HT1080 (cell line): ENCODE measurements at places on chromosomes 4 and X.

- DNase-seq = peak; percentile 2
Measured at GRCh38 chrX:38768079-38768478, 33.2 kb upstream of the MID1IP1 start.

- DNase-seq = no peak
Measured at GRCh38 chr4:140826701-140827027, 70.5 kb upstream of the TBC1D9 start.

DNA sequence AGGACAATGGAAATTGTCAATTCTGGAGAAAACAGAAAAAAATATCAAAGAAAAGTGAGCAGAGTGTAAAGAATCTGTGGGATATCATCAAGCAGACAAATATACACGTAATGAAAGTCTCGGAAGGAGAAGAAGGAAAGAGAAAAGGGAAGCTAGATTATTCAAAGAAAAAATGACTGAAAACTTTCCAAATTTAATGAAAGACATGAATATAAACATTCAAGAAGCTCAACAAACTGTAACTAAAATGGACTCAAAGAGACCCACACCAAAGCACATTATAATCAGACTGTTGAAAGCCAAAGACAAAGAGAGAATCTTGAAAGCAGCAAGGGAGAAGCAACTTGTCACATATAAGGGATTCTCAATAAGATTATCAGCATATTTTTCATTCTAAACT, 28.3 kb downstream of the PARM1 start:
- DNase-seq = no peak

- DNase-seq = no peak
Measured at GRCh38 chr4:107718351-107718965, 1.6 kb downstream of the PAPSS1 start.

DNA sequence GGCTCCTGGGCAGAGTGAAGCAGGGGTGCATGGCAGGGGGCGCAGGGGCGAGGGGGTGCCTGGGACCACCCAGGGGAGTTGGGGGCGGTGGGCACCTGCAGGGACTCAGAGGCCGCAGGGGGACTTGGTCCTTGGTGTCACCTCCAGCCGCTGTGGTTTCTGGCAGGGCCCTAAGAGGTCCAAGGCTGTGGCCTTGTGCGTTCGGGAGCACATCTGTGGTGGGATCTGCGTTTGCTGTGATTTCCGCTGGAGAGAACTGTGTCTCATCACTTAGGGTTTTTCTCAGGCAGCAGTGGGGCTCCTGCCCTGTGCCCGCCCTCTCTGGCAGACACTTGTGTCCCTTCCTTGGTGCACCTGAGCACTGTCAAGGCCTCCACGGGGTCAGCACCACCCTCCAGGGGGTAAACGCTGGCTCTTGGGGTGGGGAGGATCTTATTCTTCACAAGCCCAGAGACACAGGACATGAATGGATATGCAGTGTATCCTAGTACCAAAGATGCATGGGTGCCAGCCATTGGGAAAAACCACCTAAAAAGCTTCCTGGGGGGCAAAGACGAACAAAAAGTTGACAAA, 66.5 kb downstream of the ACOX3 start:
- DNase-seq = no peak

DNA sequence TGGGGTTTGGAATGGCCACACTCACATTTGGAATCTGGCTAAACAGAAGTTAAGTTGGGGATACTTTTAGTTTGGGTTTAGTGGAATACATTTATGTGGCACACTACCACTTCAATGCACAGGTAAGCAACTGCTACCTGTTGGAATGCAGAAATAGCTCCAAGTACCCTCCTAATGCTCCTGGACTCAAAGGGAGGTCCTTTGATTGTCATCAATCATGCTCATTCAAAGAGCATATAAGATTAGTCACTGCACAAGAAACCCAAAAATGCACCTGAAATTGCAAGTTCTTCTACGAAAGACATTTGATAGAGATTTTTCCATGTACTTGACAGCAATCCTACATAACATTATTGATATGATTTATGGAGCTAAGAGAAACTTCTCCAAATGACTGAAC, 247.7 kb downstream of the ANKRD50 start:
- DNase-seq = no peak

GRCh38 chr4:53635697-53636483, 44.6 kb upstream of the LNX1 start:
- DNase-seq = no peak

DNA sequence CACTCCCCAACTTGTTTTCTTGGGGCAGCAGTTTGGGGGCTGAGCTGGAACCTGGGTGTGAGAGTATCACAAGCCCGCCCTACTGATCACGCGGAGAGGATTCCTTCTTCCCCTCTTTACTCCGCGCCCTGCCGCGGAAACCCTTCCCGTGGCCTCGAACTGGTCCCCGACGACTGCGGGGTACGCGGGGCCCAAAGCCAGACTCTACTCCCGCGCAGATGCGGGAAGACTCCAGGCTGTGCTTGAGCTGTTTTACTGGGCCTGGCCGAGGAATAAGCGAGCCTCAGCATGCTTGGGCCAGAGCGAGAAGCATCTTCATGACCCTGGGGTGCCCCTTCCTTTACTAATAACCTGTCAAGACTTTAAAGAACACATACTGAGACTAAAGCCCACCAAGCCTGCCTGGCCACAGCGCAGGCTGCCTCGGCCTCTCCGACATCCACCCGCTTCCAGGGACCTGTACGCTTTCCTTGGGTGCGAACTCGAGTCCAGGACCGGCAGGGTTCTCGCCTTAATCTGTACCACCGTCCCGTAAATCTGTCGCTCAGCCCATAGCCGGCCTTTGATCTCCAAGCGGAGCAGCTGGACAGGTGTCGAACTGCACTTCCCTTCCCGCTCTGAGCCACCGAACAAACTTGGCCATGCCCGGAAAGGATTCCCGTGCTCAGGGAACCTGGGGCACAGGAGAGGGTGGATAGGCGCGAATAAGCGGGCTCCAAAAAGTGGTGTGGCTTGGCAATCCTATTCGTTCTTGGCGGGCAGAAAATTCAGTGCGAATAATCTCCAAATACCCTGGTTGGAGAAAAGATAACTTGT, 55.0 kb upstream of the TMEM33 start:
- DNase-seq = no peak

DNA sequence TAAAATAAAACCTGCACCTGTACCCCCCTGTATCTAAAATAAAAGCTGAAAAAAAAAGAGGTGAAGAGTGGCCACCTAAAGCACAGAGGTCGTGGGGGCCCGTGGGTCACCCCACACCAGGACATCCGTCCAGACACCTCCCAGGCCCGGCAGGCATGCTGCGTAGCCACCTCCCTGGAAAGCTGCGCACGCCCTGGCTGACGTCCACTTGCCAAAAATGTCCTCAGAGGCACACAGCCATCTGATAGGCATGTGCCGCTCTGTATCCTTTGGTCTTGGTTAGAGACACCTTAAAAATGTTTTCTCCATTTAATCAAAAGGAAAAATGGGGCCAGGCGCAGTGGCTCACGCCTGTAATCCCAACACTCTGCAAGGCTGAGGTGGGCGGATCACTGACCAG, 17.7 kb downstream of the FAM53A start:
- DNase-seq = no peak

- DNase-seq = no peak
Measured at GRCh38 chr4:28228561-28229491, 1368.2 kb downstream of the STIM2 start.

DNA sequence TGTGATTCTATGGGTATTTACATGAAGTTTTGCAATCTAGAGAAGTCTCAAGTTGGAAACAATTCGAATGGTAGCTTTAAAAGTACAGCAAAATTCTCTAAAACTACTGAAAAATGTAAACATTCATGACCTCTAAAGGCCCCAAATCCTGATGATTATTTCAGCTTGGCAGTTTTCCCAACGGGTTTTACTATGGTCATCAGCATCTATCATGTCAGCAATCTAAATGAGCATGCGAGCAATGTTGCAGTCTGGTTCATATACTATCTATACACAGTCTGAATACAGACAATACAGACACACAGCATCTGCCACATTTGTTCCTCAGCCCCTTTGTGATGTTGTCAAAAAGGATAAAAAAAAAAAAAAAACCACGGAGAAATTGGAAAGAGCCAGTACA, 790.3 kb upstream of the HTR2C start:
- DNase-seq = no peak

- no peak for DNase-seq
Measured at GRCh38 chr4:103012060-103012459, 7.4 kb downstream of the SLC9B1 start.

DNA sequence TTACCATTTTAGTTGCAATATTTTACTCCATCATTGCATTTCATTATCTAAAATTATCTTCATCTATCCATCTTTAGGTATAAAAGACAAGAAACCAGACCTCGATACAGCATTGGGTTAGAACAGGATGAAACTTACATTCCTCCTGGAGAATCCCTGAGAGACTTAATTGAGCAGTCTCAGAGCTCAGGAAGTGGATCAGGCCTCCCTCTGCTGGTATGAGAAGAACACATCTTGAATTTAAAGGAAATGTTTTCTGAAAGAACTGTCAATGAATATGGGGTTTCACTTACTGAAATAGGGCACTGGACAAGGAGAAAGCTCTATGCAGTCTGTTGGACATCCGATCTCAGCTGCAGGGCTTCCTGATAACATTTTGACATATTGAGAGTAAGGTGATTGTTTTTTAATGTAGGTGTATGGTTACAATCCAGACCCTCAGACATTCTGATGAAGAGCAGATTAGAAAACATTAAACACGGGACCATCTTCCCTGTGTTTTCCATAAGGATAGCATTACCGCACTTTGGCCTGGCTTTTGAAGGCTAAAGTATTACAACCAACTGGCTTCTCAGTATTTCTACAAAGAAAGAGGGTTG, 367.2 kb downstream of the BMPR1B start:
- peak; percentile 48 for DNase-seq

GRCh38 chr4:134787315-134787714, 585.7 kb upstream of the PABPC4L start:
- peak; percentile 60 for DNase-seq

DNA sequence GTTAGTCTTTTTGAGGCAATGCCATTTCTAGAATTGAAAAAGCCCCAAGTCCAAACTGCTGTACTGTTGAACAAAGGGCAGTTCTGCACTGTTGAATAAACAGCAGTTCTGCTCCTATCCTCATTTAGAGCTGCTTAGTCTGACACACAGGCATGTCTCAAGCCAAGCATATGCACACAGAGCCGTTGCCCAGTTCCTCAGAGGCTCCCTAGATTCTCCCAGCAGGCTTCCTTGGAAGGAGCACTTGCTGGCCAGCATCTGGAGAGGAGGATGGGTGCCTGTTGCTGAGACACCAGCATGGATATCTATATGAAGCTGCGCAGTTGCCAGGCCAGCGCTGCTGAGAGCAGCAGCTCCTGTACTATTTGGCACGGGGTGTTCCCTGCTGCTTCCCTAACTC, 138.3 kb upstream of the USP38 start:
- DNase-seq = no peak

GRCh38 chr4:17368408-17368807, 143.5 kb downstream of the QDPR start:
- DNase-seq = peak; percentile 14

GRCh38 chrX:54633641-54634040, 103.6 kb downstream of the GNL3L start:
- DNase-seq = no peak

DNA sequence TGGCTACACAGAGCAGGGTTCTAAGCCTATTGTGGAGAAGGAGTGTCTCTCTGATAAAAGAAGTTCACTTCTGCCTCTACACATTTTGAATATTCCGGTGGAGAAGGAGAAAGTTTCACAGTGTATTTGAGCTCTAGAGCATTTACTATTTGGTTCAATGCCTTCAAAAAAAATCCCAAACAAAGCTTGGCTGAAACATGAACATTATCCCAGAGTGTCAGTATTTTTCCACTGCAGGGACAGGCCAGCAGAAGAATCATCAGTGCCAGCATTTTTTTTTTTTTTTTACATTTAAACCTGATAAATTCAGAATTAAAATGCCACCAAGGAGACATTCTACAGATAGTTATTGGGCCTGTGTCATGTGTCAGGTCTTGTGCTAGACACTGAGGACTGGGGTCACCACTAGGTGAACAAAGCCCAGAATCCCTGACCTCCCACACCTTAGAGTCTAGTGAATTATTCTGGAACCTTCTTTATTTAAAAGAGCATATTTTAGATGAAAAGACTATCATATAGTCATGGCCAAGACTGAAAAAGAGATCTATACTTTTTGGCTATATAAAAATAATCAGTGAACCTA, 48.0 kb upstream of the NAP1L5 start:
- no peak for DNase-seq

GRCh38 chrX:129347291-129347690, 176.0 kb downstream of the SMARCA1 start:
- peak; percentile 2 for DNase-seq

DNA sequence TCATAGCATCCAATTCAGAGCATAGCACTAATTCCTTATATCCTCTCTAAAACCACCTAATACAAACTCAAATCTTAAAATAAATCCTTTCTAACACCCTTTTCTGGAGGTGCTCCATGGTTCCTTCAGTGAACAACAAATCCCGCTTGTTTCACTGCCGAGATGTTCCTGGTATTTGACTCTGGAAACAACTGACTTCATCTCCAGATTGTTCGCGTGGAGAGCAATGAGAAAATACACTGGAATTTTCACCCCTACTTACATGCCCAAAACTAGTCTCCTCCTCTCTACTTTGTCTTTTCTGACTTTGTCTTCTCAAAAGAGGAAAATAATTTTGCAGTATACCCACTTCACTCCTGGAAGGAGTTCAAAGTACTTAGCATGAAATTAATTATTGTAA, 129.0 kb downstream of the PLS3 start:
- no peak for DNase-seq

GRCh38 chr4:153497091-153497531, 31.0 kb downstream of the TMEM131L start:
- DNase-seq = peak; percentile 79

DNA sequence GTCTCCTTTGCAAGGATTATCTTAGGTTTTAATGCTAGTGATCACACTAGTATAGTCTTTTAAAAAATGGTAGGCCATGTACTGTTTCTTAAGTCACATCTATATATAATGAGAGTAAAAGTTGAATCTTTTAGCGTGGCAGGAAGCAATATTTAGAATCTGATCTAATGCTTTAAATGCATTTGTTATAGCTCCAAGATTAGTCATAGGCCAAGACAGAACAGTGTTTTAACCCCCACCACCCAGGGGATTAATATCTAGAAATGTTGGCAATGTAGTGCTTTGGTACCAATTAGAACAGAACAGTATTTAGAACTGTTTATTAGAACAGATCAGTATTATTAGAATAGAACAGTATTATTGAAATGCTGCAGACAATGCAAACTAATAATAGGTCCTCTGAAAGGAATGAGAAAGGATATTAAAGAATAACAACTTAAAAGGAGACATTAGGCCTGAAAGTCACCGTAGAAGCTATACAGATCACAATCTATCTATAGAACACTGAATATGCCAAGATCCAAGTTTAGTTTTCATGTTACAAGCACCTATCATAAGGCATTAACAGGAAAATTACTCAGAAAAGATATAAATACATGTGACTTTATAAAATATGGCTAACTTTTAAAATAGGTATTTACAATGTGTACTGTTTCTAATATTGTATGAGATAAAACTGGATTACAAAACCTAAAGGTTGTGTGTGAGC, 146.2 kb downstream of the NPNT start:
- DNase-seq = no peak

- no peak for DNase-seq
Measured at GRCh38 chr4:183831026-183831446, 74.1 kb upstream of the STOX2 start.

GRCh38 chr4:109465069-109465468, 31.5 kb downstream of the SEC24B start:
- no peak for DNase-seq
